ENCODE measurements at places on chromosomes 1 and 21.

DNA sequence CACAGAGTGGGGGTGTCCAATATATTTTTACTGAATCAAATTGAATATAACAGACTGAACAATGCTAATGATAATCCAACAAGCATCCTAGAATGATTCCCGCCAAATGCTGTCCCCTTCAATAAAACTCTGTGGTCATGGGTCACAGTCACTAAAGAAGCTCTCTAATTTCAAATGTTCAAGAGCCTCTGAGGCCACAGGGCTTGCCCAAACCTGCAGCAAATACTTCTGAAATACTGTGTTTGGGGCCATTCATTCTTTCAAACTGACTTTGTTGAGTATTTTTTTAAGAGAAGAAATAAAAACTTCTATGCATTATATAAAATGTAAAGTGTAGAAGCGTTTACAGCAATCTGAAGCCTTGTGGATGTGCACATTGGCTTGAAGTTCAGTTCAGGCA is 7.6 kb upstream of the BEND5 start:
- DNase-seq = no peak

GRCh38 chr1:47399846-47400155 is 16.3 kb upstream of the FOXE3 start:
- DNase-seq = no peak

GRCh38 chr21:36452281-36452825 is 27.6 kb downstream of the CLDN14 start:
- DNase-seq = no peak

GRCh38 chr1:173757666-173758065 is 42.9 kb downstream of the KLHL20 start:
- DNase-seq = no peak

DNA sequence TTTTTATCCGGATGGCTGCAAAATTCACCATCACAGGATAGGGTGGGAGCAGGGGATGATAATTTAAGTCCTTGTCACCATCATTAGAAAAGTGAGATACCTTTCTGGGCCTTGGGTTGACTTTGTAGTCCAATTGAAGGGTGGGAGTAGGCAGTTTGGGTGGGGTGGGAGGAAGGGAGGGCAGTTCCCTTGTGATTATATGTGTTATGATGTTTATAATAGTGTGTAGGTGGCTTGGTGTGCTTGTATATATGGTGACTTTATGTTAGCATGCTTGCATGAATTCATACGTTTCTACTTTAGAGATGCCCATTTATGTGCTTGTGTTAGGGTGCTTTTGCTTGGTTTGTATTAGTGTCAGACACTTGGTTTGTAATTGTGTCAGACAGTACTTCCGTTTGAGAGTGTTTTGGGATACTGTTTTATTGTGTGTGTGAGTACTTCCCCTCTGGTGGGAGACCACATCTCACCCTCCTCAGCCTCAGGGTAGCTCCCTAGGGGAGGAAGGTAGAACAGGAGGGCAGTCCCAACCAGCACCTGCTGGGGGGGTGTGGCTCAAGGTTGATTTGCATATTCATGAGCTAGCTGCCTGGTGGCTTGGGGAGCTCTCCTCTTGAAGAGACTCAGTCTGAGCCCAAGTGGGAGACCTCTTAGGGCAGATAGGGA is 6.3 kb upstream of the POU3F1 start:
- no peak for DNase-seq

DNA sequence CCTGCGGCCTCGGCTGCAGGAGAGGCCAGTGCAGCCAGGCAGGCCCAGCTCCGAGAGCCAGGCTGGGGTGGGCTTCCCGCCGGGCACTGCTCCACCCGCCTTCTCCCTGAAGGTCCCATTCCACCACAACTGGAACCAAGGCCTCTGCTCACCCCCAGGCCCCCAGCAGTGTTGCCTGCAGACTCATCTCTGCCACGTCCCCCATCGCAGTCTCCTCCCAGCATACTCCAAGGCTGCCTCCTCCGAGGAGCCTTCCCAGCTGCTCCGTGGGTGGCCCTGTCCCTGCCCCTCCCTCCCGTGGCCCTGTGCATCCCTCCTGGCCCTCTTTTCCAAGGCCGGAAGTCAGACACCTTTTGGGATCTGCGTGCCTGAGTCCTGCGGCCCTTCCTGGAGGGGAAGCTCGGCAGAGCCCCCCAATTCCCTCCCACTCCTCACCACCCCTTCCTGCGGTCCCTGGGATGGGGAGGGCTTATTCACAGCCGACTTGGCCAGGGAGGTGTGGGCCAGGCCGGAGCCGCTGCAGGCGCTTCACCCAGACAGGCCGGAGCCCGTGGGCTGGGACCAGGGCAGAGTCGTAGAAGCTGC is 47.6 kb downstream of the SLX9 start:
- no peak for DNase-seq

GRCh38 chr1:53734650-53735211 is 4.2 kb downstream of the GLIS1 start:
- no peak for DNase-seq

Measured in activated T-cell treated with anti-CD3 and anti-CD28 coated beads for 1 hour (primary cell).